ENCODE measurements at places on chromosomes 2 and 18.

- no peak for DNase-seq
Observed at GRCh38 chr2:195445639-195446038, 211.4 kb upstream of the SLC39A10 start.

- DNase-seq = no peak
Observed at GRCh38 chr2:238563551-238563950, 136.8 kb downstream of the ASB1 start.

DNA sequence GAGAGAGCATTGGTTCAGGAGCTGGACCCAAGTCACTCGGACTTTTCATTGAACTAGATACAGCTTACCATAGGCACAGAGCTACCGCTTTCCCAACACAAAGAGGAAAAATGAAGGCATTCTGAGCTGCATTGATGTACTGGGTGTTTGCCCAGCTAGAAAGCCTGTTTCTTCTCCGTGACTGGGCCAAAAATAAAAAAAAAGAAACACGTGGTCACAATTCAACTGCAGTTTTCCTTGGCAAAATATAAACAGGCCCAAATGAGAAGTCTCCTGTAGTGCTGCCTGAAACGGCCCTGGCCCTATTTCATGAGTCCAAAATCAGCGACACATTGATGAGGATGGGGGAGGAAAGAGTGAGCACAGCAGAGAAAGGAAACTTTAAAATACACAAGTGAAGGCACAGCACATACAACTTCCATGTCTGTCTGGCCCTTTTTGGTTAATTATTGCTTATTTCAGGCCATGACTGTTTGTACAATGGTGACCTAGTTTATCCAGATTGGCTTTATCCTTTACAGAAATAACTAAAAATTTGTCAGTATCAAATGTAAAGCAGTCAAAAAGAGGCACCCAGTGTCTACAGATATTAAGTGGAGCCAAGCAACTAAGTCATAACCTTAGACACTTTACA is 179.7 kb downstream of the ICOS start:
- no peak for DNase-seq

DNA sequence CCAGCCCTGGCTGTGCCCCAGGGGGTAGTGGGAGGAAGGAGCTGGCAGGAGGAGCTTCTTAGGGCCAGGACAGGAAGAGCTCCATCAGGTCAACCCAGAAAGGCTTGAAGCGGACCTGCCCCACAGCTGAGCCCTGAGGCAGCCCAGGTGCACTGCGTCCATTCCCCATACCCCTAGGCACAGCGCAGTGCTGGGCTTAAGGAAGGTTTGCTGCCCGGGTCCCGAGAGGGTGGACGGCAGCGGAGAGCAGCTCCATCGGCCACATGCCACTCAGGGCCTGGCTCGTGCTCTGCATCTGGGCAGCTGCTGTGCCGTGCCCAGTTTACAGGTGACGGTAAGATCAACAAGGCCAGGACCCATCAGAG is 26.4 kb downstream of the DNMT3A start:
- DNase-seq = no peak

- DNase-seq = no peak
Observed at GRCh38 chr2:199982126-199982843, 26.9 kb downstream of the MAIP1 start.

DNA sequence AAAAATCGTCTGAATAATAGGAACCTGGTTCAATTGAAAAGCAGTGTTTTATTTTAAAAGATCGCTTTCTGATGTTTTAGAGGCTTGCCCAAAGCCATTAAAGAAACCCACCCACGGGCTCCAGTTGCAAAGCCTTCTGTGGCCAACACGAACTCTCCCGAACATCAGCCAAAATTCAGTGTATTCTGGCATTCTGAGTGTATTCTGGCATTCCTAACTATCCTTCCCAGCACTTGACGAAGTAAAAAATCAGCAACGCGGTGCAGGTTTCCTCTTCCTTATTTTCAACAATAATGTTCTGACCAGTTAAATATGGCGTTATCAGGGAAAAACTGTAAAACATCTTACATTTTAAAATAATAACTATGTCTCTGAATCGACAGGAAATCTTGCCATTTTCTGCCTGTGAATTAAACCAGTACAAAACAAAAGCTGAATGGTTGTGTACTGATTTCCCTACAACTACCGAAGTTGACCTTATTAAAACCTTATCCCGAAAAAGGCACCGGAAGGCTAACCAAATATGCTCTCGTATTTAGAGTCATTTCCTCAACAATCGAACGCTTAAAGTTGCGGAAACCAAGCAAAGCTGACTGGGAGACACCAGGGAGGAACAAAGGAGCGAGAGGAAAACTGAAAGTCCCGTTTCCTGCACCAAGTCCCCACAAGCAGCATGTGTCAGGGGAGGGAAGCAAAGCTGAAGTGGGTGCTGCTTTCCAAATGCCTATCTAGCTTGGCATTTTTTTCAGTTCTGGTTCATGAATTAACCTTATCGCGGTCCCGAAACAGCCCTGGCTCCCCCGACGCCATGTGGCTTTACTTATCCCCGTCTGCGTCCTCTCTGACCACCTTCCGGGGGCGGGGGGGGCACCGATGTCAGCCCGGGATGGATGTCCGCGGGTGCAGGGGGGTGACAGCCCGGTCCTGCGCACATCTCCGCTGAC is 44.3 kb downstream of the ZNF516 start:
- no peak for DNase-seq

GRCh38 chr18:64287926-64288325 is 139.0 kb upstream of the LINC00305 start:
- no peak for DNase-seq

DNA sequence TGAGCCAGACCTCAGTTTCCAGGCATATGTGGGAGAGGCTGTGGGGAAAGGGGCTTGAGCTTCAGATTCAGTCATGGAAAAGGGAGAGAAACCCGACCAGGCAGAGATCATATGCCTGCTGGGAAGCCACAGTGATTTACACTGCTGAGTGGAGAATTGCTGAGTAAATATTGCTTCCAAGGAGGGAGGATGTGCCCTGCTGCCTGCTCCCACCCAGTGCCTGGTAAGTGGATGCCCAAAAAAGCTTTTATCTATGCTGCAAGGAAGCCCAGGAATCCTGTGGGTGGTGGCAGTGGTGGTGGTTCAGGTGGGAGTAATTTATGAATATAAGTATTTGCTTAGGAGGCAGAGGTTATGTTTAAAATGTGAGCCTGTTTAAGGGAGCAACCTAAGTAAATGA is 39.5 kb downstream of the INO80C start:
- no peak for DNase-seq

- no peak for DNase-seq
Observed at GRCh38 chr18:26233208-26233607, 7.0 kb downstream of the TAF4B start.

DNA sequence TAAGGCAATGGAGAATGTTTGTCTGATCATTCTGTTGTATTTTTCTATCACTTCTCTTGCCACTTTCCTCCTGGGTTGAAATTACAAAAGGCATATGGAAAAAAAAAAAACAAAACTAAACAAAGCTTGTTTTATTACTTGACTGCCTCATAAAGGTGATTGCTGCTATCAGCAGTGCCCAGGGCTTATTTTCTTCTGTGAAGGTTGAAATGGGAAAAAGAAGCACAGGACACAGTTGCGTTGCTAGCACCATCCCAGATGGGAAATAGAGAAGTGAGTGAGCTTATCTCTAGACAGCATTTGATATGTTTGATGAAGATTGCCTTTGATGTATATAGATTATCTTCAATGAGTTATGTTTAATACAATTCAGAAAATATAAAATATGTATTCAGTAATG is 633.8 kb upstream of the ZNF804A start:
- DNase-seq = no peak

GRCh38 chr2:170446078-170446477 is 268.1 kb downstream of the MYO3B start:
- no peak for DNase-seq

- DNase-seq = no peak
Observed at GRCh38 chr2:102520009-102520408, 47.0 kb downstream of the SLC9A4 start.

GRCh38 chr18:55073116-55073515 is 113.9 kb upstream of the CCDC68 start:
- no peak for DNase-seq

GRCh38 chr2:207395535-207396251 is 134.1 kb upstream of the CREB1 start:
- DNase-seq = peak; percentile 23

DNA sequence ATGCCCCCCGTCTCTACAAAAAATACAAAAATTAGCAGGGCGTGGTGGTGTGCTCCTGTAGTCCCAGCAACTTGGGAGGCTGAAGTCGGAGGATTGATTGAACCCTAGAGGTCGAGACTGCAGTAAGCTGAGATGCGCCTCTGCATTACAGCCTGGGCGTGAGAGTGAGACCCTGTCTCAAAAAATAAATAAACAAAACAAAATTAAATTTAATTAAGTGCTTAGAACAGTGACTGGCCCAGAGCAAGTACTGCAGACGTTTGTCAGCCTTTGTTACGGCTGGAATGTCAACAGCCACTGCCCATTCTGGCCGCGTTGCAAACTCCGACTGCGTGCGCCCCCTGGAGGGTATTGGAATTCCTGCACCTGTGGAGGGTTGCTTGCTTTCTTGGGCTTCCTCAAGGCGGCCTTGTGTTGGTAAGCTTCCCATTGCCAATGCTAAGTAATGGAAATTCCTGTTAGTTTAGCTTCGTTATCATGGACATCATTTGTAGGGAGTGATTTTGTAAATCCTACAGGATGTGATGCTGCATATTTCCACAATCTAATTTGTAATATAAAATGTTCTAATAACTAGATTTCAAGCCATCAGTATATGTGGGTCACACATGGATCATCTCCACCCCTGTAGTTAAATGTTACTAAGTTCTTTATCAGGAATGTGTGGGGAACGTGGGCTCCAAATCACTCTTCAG is 15.9 kb upstream of the ATP6V1B1 start:
- peak; percentile 15 for DNase-seq

- DNase-seq = no peak
Observed at GRCh38 chr18:21680161-21680560, 24.4 kb downstream of the ABHD3 start.

DNA sequence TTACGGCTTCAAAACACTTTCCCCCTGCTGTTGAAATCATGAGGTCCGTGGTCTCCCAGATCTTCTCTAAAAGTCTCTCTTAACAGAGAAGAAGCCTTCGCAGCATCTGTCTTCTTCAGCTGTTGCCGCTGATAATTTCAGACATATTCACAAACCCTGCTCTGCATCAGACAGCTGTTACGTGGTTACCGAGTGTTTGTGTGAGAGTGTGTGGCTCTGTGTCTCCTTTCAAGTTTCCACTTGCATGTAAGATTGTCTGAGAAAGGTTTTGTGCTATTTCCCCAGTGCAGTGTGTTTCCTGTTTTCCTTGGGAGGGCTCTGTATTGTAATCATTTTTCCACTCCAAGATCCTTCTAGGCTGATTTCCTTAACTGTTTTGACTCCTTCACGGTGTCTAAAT is 32.8 kb downstream of the MAIP1 start:
- DNase-seq = no peak

- no peak for DNase-seq
Observed at GRCh38 chr2:127025359-127026166, 81.4 kb downstream of the BIN1 start.

DNA sequence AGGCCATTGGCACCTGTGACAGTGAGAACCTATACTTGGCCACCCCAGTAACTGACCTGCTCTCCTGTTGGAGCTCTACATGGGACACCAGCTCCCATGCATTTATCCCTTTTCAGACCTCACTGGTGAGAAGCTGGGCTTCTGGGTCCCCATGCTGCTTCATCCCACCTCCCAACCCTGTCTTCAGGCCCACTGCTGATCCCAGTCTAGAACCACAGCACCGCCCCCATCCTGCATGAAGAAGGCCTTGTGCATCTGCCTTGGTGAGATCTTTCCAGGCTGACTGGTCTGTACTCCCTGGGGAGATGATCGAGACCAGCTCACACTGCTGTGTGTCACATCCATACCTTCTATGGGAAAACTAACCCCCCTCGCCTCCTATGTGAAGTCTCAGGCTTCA is 22.7 kb downstream of the TTC32 start:
- DNase-seq = no peak

DNA sequence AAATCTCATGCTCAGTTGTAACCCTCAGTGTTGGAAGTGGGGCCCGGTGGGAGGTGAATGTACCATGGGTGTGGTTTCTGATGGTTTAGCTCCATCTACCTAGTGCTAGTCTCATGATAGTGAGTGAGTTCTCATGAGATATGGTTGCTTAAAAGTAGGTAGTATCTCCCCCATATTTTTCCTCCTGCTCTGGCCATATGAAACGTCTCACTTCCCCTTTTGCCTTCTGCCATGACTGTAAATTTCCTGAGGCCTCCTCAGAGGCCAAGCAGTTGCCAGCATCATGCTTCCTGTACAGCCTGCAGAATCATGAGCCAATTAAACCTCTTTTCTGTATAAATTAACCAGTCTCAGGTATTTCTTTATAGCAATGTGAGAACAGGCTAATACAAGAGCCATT is 62.8 kb upstream of the RNF152 start:
- DNase-seq = no peak

DNA sequence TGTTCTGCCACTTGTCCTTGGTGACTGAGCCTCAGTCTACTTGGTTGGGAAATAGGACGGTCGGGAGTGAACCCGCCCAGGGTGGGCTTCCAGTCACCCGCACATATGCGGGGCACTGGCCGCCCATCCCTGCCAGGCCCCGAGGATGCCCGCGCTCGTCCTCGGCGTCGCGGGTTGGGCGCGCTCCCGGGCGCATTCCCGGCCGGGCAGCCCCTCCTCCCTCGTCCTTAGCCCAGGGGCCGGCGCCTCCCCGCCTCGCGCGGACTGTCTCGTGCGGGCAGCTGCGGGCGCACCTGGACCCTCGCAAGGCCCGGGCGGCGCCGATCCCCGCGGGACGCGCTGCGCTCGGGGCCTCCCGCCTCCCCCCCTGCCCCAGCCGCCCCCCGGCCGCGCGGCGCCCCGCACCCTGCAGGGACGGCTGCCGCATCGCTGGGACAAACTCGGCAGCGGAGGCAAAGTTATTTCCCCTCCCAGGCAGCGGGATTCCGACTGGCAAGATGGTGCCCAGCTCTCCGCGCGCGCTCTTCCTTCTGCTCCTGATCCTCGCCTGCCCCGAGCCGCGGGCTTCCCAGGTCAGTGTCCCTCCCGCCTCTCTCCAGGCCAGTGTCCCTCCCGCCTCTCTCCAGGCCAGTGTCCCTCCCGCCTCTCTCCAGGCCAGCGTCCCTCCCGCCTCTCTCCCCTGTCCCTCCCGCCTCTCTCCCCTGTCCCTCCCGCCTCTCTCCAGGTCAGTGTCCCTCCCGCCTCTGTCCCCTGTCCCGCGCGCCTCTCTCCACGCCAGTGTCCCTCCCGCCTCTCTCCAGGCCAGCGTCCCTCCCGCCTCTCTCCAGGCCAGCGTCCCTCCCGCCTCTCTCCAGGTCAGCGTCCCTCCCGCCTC is at the start of gene FBLN7:
FBLN7 (plus strand) TSS at position 227 of the 874 bp plus-strand sequence; CDS start at position 498, 271 bp downstream.
- DNase-seq = no peak

- no peak for DNase-seq
Observed at GRCh38 chr18:75053028-75053629, 155.8 kb downstream of the PTGR3 start.

GRCh38 chr2:14572633-14573032 is 59.9 kb upstream of the LRATD1 start:
- no peak for DNase-seq

GRCh38 chr2:129901754-129902415 is 77.6 kb upstream of the RAB6C start:
- DNase-seq = no peak

DNA sequence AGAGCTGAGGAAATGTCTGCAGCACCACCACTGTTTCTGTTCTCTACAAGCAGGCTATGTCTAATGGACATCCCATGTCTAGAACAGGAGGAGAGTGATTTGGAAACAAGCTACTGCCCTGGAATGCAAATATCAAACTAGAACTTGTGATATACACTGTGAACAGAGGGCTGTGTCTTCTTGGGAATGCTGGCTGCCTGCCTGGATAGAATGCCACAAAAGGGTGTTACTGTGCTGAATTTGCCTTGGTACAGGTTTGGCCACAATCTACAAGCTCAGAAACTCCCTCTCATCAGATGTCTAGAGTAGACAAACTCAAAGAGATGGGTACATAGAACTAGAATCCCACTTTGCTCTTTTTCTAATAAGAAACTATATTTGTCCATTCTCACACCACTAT is 170.5 kb downstream of the NYAP2 start:
- no peak for DNase-seq

Data from HS-5 (cell line).